ENCODE measurements at places on chromosomes 5 and 9.

DNA sequence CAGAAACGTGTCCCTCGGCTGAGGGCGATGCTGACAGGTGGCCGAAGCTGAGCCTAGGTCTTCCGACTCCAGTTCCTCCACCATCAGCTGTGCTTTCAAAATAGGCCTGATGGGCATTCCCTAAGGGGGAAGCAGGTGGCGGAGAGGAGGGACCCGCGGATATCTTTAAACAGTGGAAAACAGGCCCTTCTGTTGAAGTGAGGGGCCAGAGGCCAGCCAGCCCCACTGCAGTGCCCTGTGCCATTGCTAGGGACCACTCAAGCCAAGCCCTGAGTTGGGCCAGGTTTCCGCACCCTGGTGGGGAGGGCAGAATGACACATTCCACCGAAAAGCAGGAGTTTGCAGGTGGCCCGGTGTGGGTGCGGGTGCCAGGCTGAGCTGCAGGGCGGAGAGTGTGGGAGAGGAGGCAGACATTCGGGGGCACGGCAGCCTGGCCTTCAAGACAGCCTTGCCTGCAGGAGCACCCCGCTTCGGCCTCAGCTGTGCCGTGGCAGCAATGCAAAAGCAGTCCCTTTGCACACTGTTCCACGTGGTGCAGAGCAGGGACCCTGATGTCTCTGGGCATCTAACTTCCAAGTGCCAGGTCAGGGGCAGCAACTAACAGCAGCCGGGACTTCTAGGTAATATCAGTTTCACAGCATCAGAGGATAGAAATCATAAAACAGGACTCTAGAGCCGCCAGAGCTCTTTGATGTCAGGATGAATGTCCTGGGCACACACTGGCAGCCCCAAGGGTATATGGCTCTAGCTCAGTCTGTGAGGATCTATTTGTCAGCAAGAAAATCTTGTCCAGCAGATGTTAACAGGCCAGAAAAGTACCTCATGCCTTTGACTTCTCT, 17.2 kb downstream of the HNRNPH1 start:
- H3K4me3 ChIP-seq: no peak overlapping the region
- no peak overlapping the region for H3K27ac ChIP-seq
- no peaks in the 10 kb centered on the region for H3K4me1 ChIP-seq
- H3K27me3 ChIP-seq: no peaks in the 10 kb centered on the region

DNA sequence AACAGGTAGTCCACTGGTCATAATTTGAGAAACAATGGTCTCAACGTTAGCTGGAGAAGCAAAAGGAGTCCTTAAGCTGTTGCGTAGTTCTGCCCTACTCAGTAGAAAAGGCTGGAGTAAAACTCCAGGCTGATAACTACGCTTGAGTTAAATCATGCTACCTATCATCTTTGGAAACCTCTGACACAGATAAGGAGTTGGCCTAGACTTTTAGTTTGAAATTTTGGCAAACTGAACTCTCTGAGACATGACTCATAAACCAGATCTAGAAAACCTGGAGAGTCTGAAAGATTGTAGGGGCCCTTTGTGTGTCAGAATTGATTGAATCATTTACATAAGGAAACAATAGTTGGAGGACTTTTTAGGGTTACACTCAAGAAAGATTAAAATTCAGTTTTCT, 26.3 kb downstream of the NMUR2 start:
- no peak overlapping the region for H3K4me3 ChIP-seq
- H3K4me1 ChIP-seq: no peaks in the 10 kb centered on the region
- no peaks in the 10 kb centered on the region for H3K27me3 ChIP-seq
- DNase-seq: no peak
- H3K27ac ChIP-seq: no peak overlapping the region
- no peaks in the 10 kb centered on the region for H3K36me3 ChIP-seq

DNA sequence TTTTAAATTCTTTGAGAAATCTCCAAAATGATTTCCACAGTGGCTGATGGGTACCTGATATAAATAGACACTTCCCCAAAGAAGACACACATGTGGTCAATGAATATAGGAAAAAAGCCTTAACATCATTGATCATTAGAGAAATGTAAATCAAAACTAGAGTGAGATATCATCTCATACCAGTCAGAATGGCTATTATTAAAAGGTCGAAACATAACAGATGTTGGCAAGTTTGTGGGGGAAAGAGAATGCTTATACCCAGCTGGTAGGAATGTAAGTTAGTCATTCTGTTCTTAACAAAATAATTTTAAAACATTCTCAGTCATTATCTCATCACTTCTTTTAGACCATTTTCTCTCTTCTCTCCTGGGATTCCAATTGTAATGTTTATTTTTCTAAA, 1666.0 kb upstream of the ACO1 start:
- H3K4me3 ChIP-seq: no peak overlapping the region
- no peaks in the 10 kb centered on the region for H3K36me3 ChIP-seq
- DNase-seq: no peak
- no peak overlapping the region for H3K27ac ChIP-seq
- H3K4me1 ChIP-seq: no peaks in the 10 kb centered on the region

DNA sequence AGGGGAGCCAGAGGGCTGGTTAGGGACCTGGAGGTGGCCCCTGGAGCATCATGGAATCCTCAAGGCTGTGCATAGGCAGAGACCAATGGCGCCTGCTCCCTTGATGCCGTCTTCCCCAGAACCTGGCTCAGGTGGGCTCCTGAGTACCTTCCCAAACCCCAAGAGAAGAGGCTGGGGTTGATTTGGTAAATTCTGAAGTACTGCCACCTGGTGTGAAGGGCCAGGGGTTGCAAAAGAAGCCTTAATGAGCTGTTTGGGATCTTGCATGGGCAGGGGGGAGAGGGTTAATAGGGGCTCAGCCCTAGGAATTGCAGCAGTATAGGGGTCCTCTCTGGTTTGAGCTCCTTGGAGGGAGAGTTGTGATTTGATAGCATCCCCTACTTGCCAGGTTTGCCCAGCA, 52.1 kb downstream of the CYSTM1 start:
- H3K27ac ChIP-seq: no peak overlapping the region
- DNase-seq: no peak
- H3K4me3 ChIP-seq: no peak overlapping the region
- peaks cover 13% of the 10 kb centered on the region for H3K4me1 ChIP-seq

DNA sequence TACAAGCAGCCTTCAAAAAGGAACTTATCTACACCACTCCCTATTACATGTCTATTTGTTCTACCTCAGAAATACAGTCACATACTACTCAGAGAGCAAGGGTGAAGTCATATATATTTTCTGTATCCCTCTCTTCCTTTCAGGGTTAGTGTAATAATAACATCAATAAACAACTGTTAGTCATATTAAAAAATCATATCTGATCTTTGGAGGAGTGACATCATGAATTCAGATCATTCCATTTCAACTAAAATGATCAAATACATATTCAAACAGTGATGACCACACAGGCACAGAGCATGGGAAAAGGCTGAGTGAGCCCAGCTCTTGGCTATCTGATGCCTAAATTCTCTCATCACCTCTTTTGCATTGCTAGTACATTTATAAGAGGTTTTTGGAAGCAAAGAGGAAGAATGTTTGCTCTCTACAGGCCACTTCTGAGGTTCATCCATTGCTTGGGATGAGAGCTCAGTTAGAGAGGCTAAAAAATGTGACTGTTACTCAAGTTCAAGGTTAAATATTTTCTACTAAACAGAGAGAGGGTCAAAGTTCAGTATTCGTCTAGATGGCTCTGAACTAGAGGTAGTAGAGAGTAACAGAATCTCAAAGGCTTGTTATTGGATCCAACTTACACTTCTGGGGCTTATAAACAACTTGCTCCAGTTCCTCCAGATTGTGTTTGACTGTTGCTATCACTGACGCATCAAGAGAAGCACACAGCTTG, 39.0 kb downstream of the RIGI start:
- H3K4me1 ChIP-seq: no peaks in the 10 kb centered on the region
- no peak for DNase-seq
- peaks cover 40% of the 10 kb centered on the region for H3K36me3 ChIP-seq
- H3K27me3 ChIP-seq: no peaks in the 10 kb centered on the region
- H3K27ac ChIP-seq: no peak overlapping the region

DNA sequence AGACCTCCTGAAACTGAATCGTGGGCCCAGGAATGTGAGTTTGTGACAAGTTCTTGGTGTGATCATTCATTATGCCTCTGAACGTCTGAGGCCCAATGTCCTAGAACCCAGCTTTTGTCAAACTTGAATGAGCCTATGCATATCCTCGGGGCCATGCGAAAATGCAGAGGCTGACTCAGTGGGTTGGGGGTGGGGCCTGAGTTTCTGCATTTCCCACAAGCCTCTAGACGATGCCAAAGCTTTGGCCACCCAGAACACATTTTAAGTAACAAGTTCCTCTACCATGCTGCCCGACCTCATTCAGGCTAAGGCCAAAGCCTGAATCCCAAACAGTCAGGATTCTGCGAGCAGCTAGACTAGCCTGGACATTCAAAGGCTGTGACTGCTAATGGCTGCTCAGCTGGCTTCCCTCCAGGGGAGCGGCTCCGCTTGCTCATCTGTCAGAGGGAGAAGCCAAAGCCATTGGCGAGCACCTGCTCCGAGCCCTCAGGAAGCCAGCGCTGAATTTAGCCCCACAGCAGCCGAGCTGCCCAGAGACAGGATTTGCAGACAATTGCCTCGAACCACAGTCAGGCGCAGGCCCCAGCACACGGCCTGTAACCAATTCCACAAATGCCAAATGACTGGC, 177.5 kb downstream of the ZDHHC21 start:
- H3K27me3 ChIP-seq: no peaks in the 10 kb centered on the region
- H3K36me3 ChIP-seq: no peaks in the 10 kb centered on the region
- H3K4me3 ChIP-seq: no peak overlapping the region
- DNase-seq: no peak
- no peak overlapping the region for H3K27ac ChIP-seq

DNA sequence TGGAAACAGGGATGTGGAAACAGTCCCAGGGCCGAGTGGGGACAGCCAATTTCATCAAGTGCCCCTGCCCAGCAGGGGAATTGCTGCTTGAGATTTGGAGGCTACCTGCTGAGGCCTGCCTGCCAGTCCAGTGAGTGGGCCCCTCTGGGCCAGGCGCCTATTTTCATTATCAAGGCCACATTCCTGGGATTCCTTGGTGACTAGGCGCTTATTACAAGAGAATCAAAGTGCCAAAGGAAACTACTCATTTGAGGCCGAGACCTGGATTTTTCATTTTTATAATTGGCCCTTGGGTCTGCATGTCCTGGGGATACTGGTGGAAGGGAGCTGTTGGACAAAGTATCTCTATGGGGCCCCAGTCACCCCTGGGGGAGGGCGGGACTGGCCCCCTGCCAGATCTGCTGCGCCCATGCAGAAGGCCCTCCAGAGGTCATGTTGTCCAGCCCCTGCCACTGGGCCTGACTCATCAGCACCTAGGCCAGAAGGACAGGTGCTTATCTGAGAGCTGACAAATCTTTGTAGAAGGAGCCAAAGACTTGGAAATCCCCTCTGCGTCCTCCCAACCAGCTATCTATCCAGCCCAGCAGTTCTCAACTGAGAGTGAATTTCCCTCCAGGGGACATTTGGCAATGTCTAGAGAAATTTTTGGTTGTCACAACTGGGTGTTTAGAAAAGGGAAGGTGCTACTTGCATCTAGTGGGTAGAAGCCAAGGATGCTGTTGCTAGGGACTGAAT, 45.6 kb downstream of the FOXI1 start:
- H3K27me3 ChIP-seq: no peaks in the 10 kb centered on the region
- H3K36me3 ChIP-seq: no peaks in the 10 kb centered on the region
- peak; percentile 27 for DNase-seq
- peak overlapping the region; percentile 69 for H3K27ac ChIP-seq
- no peaks in the 10 kb centered on the region for H3K4me1 ChIP-seq
- no peak overlapping the region for H3K4me3 ChIP-seq

- no peak overlapping the region for H3K27ac ChIP-seq
- no peak overlapping the region for H3K4me3 ChIP-seq
- no peaks in the 10 kb centered on the region for H3K27me3 ChIP-seq
- H3K4me1 ChIP-seq: peaks cover 3% of the 10 kb centered on the region
- no peak for DNase-seq
- H3K36me3 ChIP-seq: no peaks in the 10 kb centered on the region
Measured at GRCh38 chr9:112848316-112849151, 42.1 kb downstream of the SLC46A2 start.

GRCh38 chr5:127343313-127343712, 52.7 kb downstream of the MEGF10 start:
- DNase-seq: no peak
- H3K27me3 ChIP-seq: no peaks in the 10 kb centered on the region
- no peaks in the 10 kb centered on the region for H3K4me1 ChIP-seq
- H3K27ac ChIP-seq: no peak overlapping the region
- no peak overlapping the region for H3K4me3 ChIP-seq

DNA sequence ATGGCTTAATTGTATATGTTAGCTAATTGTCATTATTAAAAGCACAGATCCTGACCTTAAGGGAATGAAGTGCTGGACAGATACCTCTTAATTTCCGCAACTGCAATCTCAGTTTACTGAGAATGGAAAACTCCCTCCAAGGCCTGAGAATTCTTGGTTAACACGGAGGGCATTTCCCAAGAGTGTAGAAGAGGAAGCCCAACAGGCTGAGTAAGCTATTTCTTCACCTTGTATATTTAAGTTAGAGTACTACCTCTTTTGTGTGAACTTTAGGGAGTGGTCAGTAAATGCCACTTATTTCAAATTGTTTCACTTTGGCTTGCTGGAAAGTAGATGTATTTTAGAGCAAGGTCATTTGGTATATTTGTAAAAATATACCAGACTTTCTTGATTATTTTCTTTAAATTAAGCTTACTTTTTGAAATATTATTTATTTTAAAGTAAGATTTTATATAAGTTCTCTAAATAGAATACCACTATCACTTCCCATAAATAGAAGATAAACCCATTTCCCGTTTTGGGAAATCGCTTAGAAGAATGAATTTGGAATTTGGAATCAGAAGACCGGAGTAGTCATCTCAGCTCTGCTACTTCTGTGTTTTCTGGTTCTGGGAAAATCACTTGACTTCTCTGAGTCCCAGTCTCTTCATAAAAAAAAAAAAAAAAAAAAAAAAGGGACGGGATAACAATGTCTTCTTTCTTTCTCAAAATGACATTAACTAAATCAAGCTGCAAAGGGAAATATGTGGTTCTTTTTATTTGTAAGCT, 26.0 kb upstream of the C9orf72 start:
- H3K4me1 ChIP-seq: no peaks in the 10 kb centered on the region
- H3K36me3 ChIP-seq: no peaks in the 10 kb centered on the region
- H3K27ac ChIP-seq: no peak overlapping the region
- no peak overlapping the region for H3K4me3 ChIP-seq
- no peak for DNase-seq

DNA sequence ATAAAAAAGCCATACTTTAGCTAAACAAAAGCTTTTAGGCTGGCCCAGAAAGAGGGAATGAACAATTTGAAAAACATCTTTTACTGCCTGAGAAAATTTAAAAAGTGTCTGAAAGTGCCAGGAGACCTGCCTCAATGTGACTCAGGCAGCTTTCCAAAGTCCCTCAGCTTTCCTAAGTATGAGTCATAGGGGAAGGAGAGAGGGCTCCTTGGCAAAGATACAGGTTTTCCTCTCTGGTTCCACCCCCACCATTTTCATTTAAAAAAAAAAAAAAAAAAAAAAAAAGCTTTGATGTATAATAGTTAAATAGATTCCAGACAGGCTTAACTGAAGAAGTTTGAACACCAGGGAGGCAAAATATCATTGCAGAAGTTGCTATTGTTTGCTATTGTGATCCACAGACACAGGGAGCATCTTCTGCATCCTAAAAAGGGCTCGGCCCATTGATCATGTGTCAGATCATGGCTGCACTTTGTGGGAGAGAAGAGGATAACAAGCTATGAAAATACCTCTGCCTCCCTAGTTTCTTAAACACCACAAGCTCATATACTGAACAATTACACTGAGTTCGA, 71.5 kb downstream of the MRPS27 start:
- peaks cover 86% of the 10 kb centered on the region for H3K4me1 ChIP-seq
- no peaks in the 10 kb centered on the region for H3K27me3 ChIP-seq
- peak overlapping the region; percentile 83 for H3K27ac ChIP-seq
- H3K4me3 ChIP-seq: peak overlapping the region; percentile 26

- H3K27me3 ChIP-seq: no peaks in the 10 kb centered on the region
- no peaks in the 10 kb centered on the region for H3K36me3 ChIP-seq
- H3K27ac ChIP-seq: peak overlapping the region; percentile 11
- DNase-seq: no peak
- no peaks in the 10 kb centered on the region for H3K4me1 ChIP-seq
Measured at GRCh38 chr5:156595132-156595787, 254.8 kb upstream of the PPP1R2B start.

Data from thoracic aorta (tissue), 2 donors.